ENCODE measurements at places on chromosomes 16 and 17.

DNA sequence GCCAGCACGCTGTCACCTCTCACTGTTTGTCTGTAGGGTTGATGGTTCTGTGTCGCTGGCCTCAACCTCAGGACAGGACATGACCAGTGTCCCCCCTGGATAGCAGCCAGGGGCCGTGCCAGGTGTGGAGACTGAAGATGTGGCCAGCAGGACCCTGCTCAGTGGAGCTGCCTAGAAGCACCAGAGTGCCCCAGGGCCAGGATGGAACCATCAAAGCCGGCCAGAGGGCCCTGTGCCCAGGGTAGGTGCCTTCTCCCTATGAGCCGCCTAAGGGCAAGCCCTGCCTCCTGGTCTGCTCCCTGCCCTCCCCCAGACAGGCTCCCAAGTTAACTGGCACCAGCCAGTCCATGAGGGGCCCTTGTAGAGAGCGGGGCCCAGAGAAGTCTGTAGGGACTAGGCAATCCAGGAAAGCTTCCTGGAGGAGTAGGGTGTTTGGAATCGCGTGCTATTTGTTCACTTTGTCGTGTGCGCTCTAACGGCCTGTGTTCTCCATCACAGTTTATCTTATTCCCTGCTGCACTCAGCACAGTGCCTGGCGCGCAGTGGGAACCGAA is 546 bp upstream of the NDUFB10 start:
- DNase-seq, result no peak

- no peak for DNase-seq
Measured at GRCh38 chr16:31291376-31291775, 31.6 kb downstream of the ITGAM start.

DNA sequence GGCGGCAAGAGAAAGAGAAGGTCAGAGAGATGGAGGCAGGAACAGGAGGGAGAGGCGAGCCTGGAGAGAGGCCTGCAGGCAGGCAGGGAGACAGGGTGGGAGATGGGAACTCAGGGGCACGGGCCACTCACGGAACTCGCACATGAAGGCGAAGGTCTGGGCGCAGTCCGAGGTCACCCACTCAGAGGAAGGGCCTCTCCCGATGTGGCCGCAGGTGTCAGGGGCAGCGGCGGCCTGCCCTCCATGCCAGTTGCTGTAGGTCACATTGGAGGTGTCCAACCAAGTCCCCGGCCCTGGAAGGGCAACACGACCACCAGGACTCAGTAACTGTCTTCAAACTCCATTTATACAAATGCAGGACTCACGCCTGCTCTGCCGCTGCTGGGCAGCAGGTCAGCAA is 22.4 kb upstream of the BCO1 start:
- DNase-seq, result no peak

DNA sequence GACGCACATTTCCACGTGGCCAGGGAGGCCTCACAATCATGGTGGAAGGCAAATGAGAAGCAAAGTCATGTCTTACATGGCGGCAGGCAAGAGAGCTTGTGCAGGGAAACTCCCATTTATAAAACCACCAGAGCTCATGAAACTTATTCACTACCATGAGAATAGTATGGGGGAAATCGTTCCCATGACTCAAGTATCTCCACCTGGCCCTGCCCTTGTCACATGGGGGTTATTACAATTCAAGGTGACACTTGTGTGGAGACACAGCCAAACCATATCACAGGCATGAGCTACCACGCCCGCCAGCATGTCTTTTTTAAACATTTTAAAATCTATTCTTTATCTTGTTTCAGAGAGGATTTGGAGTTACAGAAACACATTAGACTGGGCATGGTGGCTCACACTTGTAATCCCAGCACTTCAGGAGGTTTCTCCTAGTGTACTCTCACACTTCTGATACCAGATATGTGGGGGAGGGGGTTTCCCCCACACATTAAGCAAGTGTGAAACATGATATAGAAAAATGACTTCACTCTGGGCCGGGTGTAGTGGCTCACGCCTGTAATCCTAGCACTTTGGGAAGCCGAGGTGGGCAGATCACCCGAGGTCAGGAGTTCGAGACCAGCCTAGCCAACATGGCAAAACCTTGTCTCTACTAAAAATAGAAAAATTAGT is 5.6 kb upstream of the ATMIN start:
- DNase-seq, result no peak

GRCh38 chr16:3963886-3964685 is 83.6 kb upstream of the CREBBP start:
- no peak for DNase-seq

DNA sequence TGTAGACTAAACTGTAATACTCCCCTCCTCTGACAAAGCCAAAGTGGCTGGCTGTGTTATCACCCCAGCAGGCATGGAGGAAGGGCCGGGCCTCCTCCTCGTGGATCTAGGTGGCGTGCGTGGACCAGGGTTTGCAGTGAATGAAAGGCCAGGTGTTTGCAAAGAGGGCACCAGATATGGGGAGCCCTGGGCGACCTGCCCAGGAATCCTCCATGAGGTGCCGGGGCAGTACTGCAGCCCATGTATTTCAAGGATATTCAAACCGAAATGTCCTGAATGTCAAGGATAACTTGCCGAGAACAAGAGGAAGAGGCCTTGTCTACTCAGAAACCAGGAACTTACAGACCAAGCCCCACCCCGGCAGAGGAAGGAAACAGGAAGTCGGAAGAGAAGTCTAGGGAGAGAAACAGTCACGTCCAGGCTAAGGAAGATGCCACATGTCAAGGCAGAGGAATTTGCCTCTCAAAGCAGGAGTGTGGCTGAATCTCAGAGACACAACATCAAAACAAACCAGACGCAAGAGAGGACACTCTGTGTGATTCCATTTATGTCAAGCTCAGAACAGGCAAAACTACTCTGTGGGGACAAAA is 13.7 kb upstream of the OSGIN1 start:
- DNase-seq, result no peak
